ENCODE measurements at places on chromosomes 6 and 20. TPM values are rescaled to one million over a fixed set of nuclear protein-coding genes. Genes with fewer than 3 reads are reported as not detected.
A peak's percentile ranks its signal among the peaks of the same experiment; 100 is the strongest.

SEC63 gene
- 117 TPM for total RNA-seq

TNF gene
- 0.85 TPM for total RNA-seq

LHFPL5 gene
- total RNA-seq = 1.3 TPM

GRCh38 chr6:4294636-4295035 lies 159.3 kb upstream of the ECI2 start:
- no peaks in the 10 kb centered on the region for H3K27me3 ChIP-seq
- no peaks in the 10 kb centered on the region for H3K4me1 ChIP-seq
- no peak for DNase-seq
- no peak overlapping the region for H3K4me3 ChIP-seq
- no peak overlapping the region for H3K27ac ChIP-seq

DNA sequence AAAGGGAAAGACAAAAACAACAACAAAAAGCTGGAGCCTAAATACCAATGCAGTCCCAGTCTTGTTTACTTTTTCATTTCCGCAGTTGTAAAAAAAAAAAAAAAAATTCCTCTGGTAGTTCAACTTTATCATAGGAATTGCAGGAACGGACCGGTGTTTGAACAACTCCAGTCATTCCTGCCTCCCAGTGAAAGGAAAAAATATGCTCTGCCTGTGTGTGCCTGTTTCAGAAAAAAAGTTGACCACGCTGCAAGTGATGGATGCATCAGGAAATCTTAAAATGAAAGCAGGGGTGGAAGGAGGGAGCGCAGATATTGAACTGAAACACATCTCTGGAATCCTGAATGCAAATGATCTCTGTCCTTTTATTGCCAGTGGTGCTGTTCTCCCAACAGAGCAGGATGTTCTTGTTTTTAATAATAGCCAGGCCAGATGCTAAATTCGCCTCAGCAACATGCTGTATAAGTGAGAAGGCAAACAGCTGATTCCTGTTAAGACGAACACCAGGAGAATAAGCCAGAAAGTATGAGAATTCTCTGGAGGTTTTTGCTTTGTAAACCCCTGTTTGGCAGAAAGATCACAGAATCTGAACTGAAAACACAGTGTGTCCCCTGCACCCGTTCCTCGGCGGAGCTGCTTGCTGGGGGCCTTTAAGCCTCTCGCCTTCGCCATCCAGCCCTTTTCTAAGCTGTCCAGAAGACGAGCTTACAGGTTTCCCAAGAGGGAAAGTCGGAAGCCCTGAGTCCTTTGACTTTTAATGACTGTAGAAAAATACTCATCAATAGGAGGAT lies 178.4 kb upstream of the SUPT3H start:
- no peaks in the 10 kb centered on the region for H3K36me3 ChIP-seq
- no peak for DNase-seq
- no peaks in the 10 kb centered on the region for H3K27me3 ChIP-seq
- H3K4me1 ChIP-seq = no peaks in the 10 kb centered on the region

- no peaks in the 10 kb centered on the region for H3K27me3 ChIP-seq
- no peak for DNase-seq
- no peaks in the 10 kb centered on the region for H3K36me3 ChIP-seq
- no peaks in the 10 kb centered on the region for H3K4me1 ChIP-seq
- H3K27ac ChIP-seq = no peak overlapping the region
- H3K4me3 ChIP-seq = no peak overlapping the region
These were observed 141.4 kb downstream of the MAFB start for GRCh38 chr20:40547483-40548091.

DNA sequence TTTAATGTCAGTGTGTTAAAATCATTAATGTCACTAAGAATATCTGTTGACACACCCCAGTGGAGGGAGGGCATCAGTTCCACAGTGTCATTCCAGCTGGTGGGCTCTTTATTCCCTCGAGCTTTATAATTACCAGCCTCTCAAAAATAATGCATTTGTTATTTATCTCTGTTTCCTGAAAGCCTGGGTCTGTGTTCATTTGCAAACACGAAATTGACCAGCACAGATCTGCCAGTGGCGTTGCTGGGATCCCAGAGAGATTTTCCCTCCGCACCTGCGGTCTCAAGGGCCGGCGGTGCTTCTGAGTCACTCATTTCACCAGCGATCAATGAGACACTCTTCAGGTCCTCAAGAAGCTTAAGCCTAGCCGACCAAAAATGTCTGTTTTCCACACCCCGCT lies 5.7 kb upstream of the PYGB start:
- DNase-seq = no peak
- H3K27me3 ChIP-seq = no peaks in the 10 kb centered on the region
- no peak overlapping the region for H3K4me3 ChIP-seq
- no peaks in the 10 kb centered on the region for H3K36me3 ChIP-seq
- H3K27ac ChIP-seq = no peak overlapping the region
- peaks cover 6% of the 10 kb centered on the region for H3K4me1 ChIP-seq

CDH4 gene
- total RNA-seq = 0.09 TPM

- DNase-seq = peak; percentile 28
- no peaks in the 10 kb centered on the region for H3K36me3 ChIP-seq
- no peak overlapping the region for H3K4me3 ChIP-seq
- no peaks in the 10 kb centered on the region for H3K4me1 ChIP-seq
These were observed 9.2 kb downstream of the FOXS1 start for GRCh38 chr20:31835977-31836852.

GRCh38 chr20:8242827-8243724 lies 111.0 kb downstream of the PLCB1 start:
- no peaks in the 10 kb centered on the region for H3K27me3 ChIP-seq
- DNase-seq = no peak
- no peaks in the 10 kb centered on the region for H3K36me3 ChIP-seq
- H3K4me1 ChIP-seq = peaks cover 4% of the 10 kb centered on the region

OXT gene
- 0.38 TPM for total RNA-seq

DNA sequence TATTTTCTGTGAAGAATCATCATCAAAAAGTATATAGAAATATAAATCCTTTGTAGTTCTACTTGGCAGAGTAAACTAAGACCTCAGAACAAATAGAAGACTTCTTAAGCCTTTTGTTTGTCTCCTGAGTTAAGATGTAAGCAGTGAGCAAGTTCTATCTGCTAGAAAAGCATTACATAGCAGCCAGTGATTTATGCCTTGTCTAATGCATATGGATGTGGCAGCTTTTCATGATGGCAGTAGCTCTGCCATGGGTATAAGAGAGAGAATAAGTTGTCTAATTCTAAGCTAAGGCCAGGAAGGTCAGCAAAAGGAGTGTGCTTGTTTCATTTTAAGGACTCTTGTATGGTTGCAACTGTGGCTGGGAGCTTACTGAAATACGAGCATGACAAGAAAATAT lies 920.2 kb downstream of the GRIK2 start:
- H3K36me3 ChIP-seq = no peaks in the 10 kb centered on the region
- H3K27me3 ChIP-seq = no peaks in the 10 kb centered on the region
- H3K4me3 ChIP-seq = no peak overlapping the region
- H3K27ac ChIP-seq = no peak overlapping the region
- H3K4me1 ChIP-seq = no peaks in the 10 kb centered on the region

DNA sequence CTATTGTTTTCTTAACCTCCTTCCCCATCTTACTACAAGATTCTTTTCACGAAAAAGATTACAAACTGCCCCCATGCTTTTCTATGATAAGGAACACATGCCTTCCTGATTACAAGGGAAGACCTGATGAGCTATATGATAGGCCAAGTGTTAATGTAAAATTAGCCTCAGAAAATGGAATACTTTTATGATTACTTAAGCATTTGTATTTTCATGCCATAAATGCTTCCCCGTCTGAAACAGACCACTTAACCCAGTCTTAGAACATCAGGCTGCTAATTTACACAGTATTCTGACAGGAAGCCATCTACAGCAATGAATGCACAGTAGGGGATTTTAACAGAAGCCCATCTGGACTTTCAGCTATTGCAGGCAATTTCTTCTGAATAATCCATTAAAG lies 274.9 kb downstream of the HAO1 start:
- H3K4me3 ChIP-seq = no peak overlapping the region
- no peak overlapping the region for H3K27ac ChIP-seq
- H3K4me1 ChIP-seq = no peaks in the 10 kb centered on the region
- H3K27me3 ChIP-seq = no peaks in the 10 kb centered on the region
- no peak for DNase-seq

CLPSL1 gene
- 29.3 TPM for total RNA-seq

DNA sequence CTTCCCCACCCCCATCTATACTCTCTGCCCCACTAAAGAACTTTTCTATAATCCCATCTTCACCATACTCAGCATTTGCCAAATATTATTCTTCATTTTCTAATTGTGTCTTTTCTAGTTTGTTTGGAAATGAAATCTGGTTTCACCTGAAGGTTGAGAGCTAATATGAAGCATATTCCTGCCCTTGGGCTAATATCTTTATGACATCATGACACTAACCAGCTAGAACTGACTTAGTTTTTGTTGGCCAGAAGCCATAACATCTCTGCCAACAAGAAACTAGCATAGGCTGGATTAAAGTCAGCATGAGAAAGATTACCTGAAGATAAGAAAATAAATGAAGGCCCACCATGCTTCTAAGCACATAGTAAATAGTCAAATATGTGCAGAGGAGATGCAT lies 16.7 kb downstream of the UNC5CL start:
- H3K27ac ChIP-seq = peak overlapping the region; percentile 55
- no peaks in the 10 kb centered on the region for H3K36me3 ChIP-seq
- peaks cover 7% of the 10 kb centered on the region for H3K4me1 ChIP-seq
- no peak overlapping the region for H3K4me3 ChIP-seq

KHDC1L gene
- not detected for total RNA-seq

DNA sequence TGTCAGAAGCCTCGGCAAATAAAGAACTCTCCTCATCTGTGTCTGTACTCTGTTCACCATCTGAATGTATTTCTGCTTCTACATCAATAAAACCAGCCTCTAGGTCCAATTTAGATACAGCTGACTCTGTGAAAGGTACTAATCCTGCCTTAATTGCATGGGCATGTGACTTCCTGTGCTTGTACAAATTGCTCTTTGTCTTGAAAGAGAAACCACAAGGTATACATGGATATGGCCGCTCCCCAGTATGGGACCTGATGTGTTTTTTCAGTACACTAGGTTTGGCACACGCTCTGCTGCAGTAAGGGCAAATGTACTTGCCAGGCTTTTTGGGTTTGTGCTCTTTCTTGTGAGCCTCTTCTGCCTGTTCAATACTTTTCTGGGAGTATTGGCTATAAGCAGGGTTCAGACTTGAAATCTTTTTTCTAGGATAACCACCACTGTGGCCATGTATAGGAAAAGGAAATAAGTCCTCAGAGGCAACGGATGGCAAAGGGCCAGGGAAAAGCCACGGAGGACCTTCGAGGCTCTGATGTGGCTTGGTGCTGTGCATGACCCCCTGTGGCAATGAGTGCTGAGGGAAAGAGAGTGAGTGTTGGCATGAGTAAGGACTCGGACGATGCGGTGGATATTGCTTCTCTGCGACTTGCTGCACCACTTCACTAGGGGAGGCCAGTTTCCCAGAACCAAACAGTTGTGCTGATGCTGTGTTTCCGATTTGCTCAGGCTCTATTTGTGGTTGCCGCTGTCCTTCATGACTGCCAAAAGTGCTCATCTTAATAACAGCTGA lies 170.9 kb downstream of the HIVEP2 start:
- no peak overlapping the region for H3K4me3 ChIP-seq
- H3K27me3 ChIP-seq = no peaks in the 10 kb centered on the region
- no peaks in the 10 kb centered on the region for H3K4me1 ChIP-seq
- no peak for DNase-seq
- no peaks in the 10 kb centered on the region for H3K36me3 ChIP-seq
- no peak overlapping the region for H3K27ac ChIP-seq

CALHM5 gene
- total RNA-seq = 0.41 TPM

DNA sequence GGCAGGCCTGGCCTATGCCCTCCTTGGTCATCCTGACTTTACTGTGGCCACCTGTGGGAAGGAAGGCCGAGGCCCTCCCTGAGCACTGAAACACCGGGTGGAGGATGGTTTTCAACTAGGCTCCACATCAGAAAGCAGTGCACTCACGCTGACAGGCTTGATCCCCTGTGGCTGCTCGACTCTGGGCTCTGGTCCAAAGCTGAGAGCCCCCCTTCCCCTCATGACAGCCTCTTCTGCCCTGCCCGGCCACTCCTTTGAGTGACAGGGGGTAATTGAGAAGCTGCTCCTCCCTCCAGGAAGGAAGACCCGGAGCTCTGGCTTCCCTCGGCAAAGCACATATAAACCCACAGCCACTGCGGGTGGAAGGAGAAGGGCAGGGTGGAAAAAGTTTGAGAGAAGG lies 43.6 kb downstream of the MUC22 start:
- no peak overlapping the region for H3K4me3 ChIP-seq
- H3K27me3 ChIP-seq = no peaks in the 10 kb centered on the region
- no peaks in the 10 kb centered on the region for H3K4me1 ChIP-seq
- H3K36me3 ChIP-seq = no peaks in the 10 kb centered on the region
- no peak for DNase-seq
- no peak overlapping the region for H3K27ac ChIP-seq

- DNase-seq = no peak
- no peak overlapping the region for H3K27ac ChIP-seq
- no peaks in the 10 kb centered on the region for H3K27me3 ChIP-seq
- H3K4me1 ChIP-seq = no peaks in the 10 kb centered on the region
These were observed 9.2 kb upstream of the ZBTB9 start for GRCh38 chr6:33445119-33445603.

- no peak for DNase-seq
- no peaks in the 10 kb centered on the region for H3K4me1 ChIP-seq
- H3K27ac ChIP-seq = no peak overlapping the region
- no peak overlapping the region for H3K4me3 ChIP-seq
- no peaks in the 10 kb centered on the region for H3K36me3 ChIP-seq
These were observed 107.8 kb downstream of the DHX35 start for GRCh38 chr20:39069976-39070375.

GRCh38 chr6:6384520-6384919 lies 64.1 kb upstream of the F13A1 start:
- H3K36me3 ChIP-seq = no peaks in the 10 kb centered on the region
- no peak for DNase-seq
- H3K4me3 ChIP-seq = no peak overlapping the region

- no peaks in the 10 kb centered on the region for H3K36me3 ChIP-seq
- no peaks in the 10 kb centered on the region for H3K27me3 ChIP-seq
- no peak overlapping the region for H3K4me3 ChIP-seq
- no peak for DNase-seq
- no peaks in the 10 kb centered on the region for H3K4me1 ChIP-seq
These were observed 58.1 kb downstream of the RNF144B start for GRCh38 chr6:18445228-18445627.

- DNase-seq = no peak
- peaks cover 8% of the 10 kb centered on the region for H3K27me3 ChIP-seq
- no peaks in the 10 kb centered on the region for H3K36me3 ChIP-seq
- no peak overlapping the region for H3K27ac ChIP-seq
- H3K4me1 ChIP-seq = no peaks in the 10 kb centered on the region
These were observed 3.0 kb upstream of the SEMG2 start for GRCh38 chr20:45218124-45218523.

FGD2 gene
- 13.2 TPM for total RNA-seq

- no peak overlapping the region for H3K27ac ChIP-seq
- no peaks in the 10 kb centered on the region for H3K27me3 ChIP-seq
- no peak overlapping the region for H3K4me3 ChIP-seq
- H3K4me1 ChIP-seq = no peaks in the 10 kb centered on the region
- no peak for DNase-seq
- no peaks in the 10 kb centered on the region for H3K36me3 ChIP-seq
These were observed 91.9 kb downstream of the MYLK4 start for GRCh38 chr6:2658788-2659187.

GRCh38 chr20:37797669-37798175 lies 103.9 kb downstream of the CTNNBL1 start:
- H3K36me3 ChIP-seq = no peaks in the 10 kb centered on the region
- no peaks in the 10 kb centered on the region for H3K4me1 ChIP-seq
- no peaks in the 10 kb centered on the region for H3K27me3 ChIP-seq
- no peak for DNase-seq

Measured in pancreas (tissue), 10 donors.